Parietal lobe (tissue), 2 donors: ENCODE measurements at places on chromosomes 12 and 14. TPM values are rescaled to one million over a fixed set of nuclear protein-coding genes. Genes with fewer than 3 reads are reported as not detected.

AQP5 gene
- total RNA-seq = 0.63 TPM

RERG gene
- total RNA-seq = 3.1 TPM

CIT gene
- total RNA-seq = 24.4 TPM

CCDC38 gene
- not detected for total RNA-seq

AVPR1A gene
- 7.2 TPM for total RNA-seq

OTOGL gene
- total RNA-seq = 0.31 TPM

TCL1B gene
- not detected for total RNA-seq

CLEC2A gene
- not detected for total RNA-seq

TMEM233 gene
- total RNA-seq = not detected

OR10G3 gene
- total RNA-seq = not detected

TRIM9 gene
- 107 TPM for total RNA-seq

ACSS3 gene
- 6.3 TPM for total RNA-seq
